Thoracic aorta endothelial cell (primary cell): ENCODE measurements at places on chromosomes 3 and 15. TPM values are rescaled to one million over a fixed set of nuclear protein-coding genes. Genes with fewer than 3 reads are reported as not detected.

The ITIH4 gene
- 0.22 and 0.40 TPM in 2 replicates for total RNA-seq

The DALRD3 gene
- total RNA-seq: 31.0 and 35.0 TPM in 2 replicates

The AADACL2 gene
- not detected in 2 replicates for total RNA-seq

The RBP2 gene
- total RNA-seq: not detected in 2 replicates
